ENCODE measurements at places on chromosomes 7 and 10.

GRCh38 chr7:31679574-31680305 is 7.3 kb upstream of the PPP1R17 start:
- DNase-seq = no peak

- peak; percentile 97 for DNase-seq
Observed at GRCh38 chr10:71840177-71840957, 10.7 kb downstream of the PSAP start.

DNA sequence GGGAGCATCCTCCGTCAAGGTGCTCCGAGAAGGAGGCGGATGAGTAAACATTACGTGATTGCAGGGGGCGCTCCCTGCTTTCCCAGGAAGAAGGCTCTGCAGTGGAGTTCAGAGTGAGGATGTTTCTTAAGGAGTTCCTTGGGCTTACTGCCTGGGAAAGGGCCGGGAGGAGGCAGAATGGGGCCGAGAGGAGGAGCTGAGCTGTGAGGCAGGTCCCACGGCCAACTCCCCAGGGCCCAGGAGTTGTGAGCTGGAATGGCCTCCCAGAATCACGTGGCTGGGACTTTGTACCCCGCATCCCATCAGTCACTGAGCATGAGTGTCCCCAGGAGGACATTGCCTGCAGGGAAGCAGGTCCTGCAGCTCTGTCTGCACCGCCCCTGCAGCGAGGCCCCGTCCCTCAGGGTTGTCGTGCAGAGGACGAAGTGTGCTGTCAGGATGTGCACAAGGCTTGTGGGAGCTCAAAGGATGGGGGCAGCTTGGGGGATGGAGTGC is 75.5 kb downstream of the DYNC2I1 start:
- no peak for DNase-seq

DNA sequence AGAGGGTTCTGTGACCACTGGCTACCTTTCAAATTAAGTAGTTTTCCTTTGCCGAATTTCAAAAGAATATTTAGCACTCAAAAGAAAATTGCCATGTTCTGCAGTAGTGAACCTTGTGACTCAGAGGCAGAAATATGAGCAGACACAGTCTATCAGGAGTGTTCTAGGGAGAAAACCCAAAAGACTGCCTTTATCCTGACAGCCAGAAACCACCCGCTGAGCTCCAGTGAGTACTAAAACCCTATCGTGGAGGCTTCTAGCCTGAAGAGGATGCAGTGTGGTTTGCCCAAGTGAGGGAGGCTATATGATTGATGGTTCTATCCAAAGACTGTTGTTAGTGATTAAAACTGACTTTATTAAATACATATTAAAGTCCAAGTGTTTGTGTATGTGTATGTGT is 21.9 kb downstream of the CHRM2 start:
- DNase-seq = no peak

DNA sequence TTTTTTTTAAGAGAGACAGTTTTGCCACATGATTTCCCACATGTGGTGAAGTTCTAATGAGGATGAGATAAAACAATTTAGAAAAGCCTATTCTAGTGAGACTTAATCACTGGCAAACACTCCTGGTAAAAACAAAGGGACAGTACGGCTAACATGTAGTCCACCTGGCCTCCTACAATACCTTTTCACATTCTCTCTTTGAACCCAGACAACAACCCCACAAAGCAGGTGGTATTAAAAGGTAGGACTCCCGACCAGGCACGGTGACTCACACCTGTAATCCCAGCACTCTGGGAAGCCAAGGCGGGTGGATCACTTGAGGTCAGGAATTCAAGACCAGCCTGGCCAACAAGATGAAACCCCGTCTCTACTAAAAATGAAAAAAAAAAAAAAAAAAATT is 12.4 kb downstream of the PARD3 start:
- no peak for DNase-seq

DNA sequence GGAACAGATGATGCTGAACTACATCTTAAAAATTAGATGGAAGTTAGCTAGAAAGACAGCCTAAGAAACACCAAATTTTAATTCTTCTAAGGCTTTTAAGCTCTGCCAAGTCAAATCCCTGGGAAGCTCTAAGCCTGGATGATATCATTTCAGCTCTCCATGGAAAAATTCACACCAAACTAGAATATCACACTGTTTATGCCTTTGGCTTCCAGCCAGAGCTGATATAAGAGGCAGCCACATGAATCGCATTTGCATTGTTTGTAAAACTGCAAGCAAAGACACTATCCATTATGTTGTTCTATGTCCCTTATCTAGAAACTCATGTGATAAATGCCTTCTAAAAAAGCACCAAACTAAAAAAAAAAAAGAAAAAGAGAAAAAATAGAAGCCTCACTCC is 430.4 kb downstream of the GRID1 start:
- DNase-seq = no peak

GRCh38 chr10:50576245-50576815 is 47.4 kb downstream of the SGMS1 start:
- no peak for DNase-seq

GRCh38 chr10:15725603-15726002 is 5.9 kb upstream of the ITGA8 start:
- DNase-seq = no peak
